ENCODE measurements at places on chromosomes 5 and 9. TPM values are rescaled to one million over a fixed set of nuclear protein-coding genes. Genes with fewer than 3 reads are reported as not detected.
A peak's percentile ranks its signal among the peaks of the same experiment; 100 is the strongest.

GRCh38 chr9:129996161-129996830 is 46.7 kb downstream of the FNBP1 start:
- no peak for DNase-seq

DNA sequence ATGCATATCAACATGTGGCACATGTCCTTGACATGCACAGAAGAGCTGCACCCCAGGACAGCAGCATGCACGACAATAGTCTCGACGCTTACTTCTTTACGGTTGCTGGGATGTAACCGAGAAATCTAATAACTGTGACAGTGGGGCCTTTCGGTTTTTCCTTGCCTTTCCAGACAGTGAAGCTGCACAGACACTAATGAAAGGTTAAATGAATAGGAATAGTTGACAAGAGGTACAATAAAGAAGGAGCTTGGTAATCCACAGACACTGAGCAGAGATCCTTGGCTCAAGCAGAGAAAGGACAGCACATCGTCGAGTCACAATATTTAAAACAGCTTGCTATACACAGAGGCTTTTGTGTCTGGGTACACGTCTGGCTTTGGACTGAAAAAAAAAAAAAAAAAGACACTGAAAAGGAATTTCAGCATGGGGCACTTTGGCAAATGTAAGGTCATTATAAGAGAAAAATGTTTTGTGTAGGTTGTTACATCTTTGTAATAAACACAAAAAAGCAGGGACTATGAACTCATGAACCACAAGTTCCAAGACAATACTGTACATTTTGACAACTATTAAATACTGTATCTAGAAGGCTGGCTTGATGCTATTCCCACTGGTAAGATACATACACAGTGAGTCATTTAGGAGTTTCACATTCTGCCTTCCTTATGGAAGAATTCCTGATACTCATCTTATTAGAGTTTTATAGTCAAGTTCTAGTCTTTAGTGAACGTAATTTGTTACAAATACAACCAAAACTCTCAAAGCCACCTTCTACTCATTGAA is 5.6 kb downstream of the BNC2 start:
- DNase-seq: no peak

- DNase-seq: no peak
These were observed 294.3 kb downstream of the FBXL7 start for GRCh38 chr5:15794052-15794985.

DNA sequence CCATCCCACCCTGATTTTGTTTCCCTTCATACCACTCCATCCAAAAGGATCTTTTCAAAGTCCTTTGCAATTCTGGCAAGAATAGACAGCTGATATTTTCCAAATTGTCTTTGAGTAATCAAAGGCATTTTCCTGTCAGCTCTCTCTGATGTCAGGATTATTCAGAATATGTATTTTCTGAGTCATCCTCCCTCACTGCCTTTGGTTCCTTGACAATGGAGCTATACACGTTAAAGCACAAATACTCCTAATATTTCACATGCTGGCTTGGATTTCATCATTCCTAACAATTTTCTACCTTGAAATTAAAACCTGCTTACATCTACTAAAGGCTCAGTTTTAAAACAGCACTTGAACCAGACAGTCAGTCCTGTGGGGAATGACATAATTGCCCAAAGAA is 379.4 kb downstream of the GADD45G start:
- no peak for DNase-seq

DNA sequence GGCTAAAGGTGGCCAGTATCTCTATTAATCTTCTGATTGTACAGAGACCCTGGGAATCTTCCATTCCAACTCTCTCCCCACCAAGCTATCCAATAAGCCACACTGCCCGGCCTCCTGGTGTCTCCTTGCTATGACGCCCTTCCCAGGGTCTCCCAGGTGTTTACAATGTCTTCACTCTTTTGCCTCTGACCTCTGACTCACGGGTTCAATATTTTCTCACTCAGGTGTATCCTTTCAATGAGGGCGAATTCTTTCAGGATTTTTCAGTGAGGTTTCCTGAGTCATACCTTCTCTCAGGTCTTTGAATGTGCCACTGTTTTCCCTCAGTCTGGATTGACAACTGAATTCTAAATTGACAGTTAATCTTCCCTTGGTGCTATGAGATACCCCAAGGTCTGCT is 53.7 kb upstream of the IRX4 start:
- peak; percentile 66 for DNase-seq

- DNase-seq: no peak
These were observed 5.7 kb downstream of the NFIB start for GRCh38 chr9:14307989-14308852.

DNA sequence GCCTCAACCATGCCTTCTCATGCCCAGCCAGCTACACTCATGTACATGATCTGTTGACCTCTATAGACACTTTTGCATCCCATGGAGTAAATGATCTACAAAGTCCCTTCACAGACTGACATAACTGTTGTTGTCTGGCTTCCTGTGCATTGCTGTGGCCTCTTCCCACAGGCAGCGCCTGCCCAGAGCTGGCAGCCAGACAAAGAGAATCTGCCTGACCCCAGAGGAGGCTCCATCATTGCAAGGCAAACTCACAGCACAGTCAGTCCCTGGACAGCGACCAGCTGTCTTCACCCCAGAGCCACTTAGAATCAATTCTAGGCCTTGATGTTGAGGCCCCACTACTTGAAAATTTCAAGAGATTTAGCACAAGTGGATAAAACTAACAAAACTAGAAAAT is 65.5 kb downstream of the INSYN2B start:
- no peak for DNase-seq

- DNase-seq: no peak
These were observed 719 bp downstream of the MIGA2 start for GRCh38 chr9:129036923-129037766.

DNA sequence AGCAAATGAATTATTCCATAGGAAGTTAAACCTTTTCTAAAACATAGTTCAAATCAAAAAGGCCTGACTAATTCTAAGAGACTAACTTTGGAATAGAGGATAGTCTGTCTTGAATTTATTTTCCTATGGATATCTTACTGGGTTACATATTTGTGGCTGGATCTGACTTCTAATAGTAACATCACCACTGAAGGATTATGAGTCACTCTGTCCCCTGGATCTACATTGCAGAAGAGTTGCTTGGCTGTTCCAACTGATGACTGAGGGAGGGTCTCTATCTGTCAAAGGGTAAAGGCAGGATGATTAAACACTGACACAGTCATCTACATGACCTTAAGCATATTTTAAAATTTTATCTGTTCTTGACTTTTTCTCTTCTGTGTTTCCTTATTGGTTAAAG is 119.6 kb upstream of the FST start:
- peak; percentile 89 for DNase-seq

DNA sequence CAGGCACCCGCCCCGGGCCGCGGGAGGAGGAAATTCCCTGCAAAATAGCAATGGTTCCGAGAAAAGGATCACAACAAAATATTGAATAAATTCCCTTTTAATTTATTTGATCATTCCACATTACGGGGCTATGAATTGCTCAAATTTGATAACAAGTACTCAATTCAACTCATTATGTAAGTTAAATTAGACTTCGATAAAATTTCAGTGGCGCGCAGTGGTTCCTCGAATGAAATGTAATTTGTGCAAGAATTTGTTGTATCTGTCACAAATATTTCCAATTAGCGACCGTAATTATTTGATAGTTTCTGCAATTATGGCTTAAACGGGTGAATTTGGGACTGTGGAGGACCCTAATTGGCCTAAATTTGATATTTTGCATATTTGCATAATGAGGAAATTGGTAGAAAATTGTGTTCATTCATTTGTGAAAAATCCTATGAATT is 76.0 kb upstream of the TBCA start:
- no peak for DNase-seq

- no peak for DNase-seq
These were observed 177.9 kb upstream of the MAP3K1 start for GRCh38 chr5:56637321-56637920.

DNA sequence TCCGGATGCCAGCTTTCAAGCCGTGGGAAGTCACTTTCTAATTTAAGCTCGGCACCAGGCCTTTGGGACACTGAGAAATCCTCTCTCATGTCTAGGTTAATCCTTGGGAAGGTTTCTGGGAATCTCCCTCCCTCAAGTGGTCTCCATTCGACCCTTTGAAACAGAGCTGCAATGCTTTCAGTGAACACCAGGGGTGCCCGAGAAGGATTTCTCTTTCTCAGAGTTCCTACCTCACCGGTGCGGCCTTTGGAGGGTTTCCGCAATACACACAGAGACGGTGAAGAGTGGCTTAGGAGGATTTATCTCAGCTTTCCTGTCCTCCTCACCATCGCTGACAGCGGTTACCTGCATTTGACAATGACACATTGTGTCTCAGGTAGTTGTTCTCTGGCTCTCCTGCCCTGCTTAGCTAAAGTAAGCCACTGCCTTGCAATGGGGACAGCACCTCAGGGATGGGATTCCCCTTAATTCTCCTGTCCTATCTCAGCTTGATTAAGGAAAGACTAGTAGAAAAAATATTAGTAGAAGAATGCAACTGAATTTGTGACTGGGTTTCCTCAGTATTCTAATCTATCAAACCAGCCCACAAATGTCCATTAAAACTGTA is 180.6 kb downstream of the GABRG2 start:
- DNase-seq: no peak

GRCh38 chr5:137085206-137085605 is 413.9 kb downstream of the SPOCK1 start:
- DNase-seq: no peak

DNA sequence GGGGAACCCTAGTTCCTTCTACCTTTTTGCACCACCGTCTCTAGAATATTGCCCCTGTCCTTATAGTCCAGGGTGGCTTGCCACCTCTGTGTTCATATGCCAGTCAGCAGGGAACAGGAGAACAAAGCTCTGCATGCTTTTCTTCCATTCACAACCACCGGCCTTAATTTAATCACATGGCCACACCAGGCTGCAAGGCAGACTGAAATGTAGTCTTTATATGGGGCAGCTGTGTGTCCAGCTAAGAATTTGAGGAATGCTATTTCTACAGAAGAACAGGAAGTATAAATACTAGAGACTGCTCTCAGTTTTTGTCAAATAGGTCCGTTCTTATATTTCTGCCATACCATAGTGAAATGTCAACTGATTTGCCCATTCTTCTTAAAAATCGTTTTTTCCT is 5.8 kb downstream of the C5orf22 start:
- DNase-seq: no peak

DNA sequence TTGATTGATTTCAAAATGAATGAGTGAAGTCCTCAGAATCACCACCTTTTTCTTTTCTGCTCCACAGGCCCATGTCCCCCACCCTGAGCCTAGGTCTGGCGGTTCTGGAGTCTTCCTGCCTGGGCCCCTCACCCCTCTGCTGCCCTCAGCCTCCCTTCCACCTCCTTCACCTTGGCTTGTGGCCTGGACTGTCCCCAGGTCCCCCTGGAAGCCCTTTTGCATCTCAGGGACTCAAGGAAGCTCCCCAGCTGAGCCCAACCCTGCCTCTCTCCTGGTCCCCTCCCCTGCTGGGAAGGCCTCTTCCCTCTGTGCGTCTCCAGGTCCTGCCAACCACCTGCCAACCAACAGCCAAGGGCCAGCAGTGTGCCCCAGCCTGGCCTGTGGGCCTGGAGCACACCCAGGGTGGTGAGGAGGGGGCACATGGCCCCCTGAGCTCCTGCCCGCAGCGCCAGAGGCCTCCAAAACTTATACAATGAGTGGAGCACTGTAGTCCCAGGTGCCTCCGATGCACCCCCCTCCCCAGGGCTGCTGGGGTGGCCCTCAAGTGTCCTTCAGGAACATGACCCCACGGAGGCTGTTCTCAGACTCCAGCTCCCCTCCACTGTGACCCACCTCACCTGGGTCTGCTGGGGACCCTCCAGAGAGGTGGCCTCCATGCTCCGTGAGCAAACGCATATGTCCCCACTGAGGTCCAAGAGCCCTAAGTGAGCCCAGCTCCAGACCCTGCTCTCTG is 20.3 kb downstream of the GLT6D1 start:
- no peak for DNase-seq

DNA sequence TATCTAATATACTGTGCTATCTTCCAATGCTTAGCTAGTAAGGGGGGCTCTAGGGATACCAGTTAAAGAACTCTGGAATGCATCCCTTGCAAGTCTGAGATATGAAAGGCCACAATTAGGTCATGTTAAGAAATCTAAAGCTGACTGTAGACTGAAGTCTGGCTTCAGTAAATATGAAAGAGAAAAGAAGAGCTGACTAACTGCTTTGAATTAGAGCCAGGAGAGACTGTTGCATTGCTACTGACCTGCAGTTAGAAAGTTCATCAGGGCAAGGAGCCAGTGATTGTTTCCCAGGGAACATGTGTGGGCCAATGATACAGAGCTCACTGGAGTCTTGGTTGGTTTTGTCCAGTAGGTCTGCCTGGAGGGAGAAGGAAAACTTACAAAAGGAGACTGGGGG is 472.1 kb upstream of the TNC start:
- peak; percentile 11 for DNase-seq

GRCh38 chr9:92295240-92295790 is 1.8 kb upstream of the IARS1 start:
- DNase-seq: no peak

GRCh38 chr9:115597330-115597895 is 479.5 kb upstream of the TNC start:
- DNase-seq: no peak

GRCh38 chr5:152246401-152246800 is 158.7 kb downstream of the NMUR2 start:
- DNase-seq: no peak

DNA sequence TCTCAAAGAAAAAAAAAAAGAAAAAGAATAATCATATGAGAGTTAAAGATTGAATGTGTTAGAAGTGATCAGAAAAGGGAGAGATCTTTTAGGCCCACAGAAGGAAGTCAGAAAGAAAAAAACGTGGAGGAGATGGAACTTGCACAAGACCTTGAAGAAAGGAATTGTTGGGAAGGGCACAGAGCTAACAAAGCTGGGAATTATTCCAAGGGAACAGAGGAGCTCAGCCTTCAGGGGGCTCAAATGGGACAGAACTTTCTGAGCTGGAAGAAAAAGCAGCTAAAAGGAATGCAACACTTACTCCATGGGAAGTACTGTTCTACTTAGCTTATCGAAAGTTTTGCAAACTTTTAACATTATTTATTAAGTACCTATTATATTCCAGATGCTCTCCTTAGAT is 153.4 kb upstream of the ADRA1B start:
- DNase-seq: no peak

GRCh38 chr5:71830681-71831539 is 111.8 kb downstream of the CARTPT start:
- no peak for DNase-seq

DNA sequence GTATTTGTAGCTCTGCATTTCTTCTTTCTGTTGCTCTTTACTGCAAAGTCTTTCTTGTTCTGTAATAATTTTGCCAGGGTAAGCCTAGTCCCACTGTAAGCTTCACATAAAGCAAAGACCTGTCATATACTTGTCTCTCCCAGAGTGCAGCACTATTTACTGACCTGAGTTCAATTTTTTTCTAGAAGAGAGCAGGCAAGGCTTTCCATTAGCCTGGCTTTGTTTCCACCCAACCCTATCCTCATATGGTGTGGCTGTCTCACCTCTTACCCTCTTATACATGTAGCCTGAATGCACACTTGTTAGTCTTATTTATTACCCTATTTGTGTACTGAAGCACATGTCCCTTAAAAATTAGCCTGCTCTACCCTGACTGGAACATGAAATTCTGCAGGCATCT is 170.4 kb downstream of the EFNA5 start:
- no peak for DNase-seq

GRCh38 chr5:122944051-122944450 is 92.5 kb downstream of the PPIC start:
- DNase-seq: no peak

The CDH6 gene
- not detected for polyA plus RNA-seq

The KIAA0825 gene
- 1.2 TPM for polyA plus RNA-seq

The ECSCR gene
- polyA plus RNA-seq: not detected

The FCN2 gene
- not detected for polyA plus RNA-seq

The CFAP77 gene
- not detected for polyA plus RNA-seq

The POMT1 gene
- polyA plus RNA-seq: 12.6 TPM

The CLIC3 gene
- polyA plus RNA-seq: 9.4 TPM

The ITK gene
- not detected for polyA plus RNA-seq

The PCDHGC4 gene
- polyA plus RNA-seq: 0.12 TPM

Measured in keratinocyte (primary cell).